Stimulated activated CD8-positive, alpha-beta memory T cell treated with anti-CD3 and anti-CD28 coated beads, Interleukin-4, amount 100 ng/mL, for 48 hours (primary cell): ENCODE measurements at places on chromosomes 4 and X.

GRCh38 chrX:86002076-86002896 is 45.1 kb downstream of the CHM start:
- no peak for DNase-seq

DNA sequence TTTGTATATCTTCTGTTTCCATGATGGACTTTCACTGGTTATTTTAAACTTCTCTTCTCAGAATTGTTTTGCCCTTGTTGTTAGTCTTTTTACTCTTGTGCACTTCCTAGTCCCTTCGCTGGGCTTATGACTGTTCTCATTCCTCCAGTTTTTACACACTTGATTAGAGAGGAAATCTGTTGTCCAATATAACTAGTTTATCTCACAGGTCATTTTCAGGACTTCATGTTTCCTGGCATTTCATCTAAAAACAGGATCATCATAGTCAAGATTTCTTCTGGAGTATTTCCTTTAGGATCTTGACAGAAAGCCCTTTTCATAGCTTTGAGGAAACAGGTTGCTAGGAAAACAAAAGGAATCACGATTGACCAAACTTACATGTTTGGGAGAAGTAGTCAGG is 3.0 kb downstream of the FNIP2 start:
- no peak for DNase-seq

GRCh38 chrX:48456628-48457331 is 13.3 kb downstream of the SLC38A5 start:
- DNase-seq: no peak

- no peak for DNase-seq
Measured at GRCh38 chrX:10112510-10112909, 44.3 kb upstream of the CLCN4 start.
